ENCODE measurements at places on chromosomes 2 and 18.
A peak's percentile ranks its signal among the peaks of the same experiment; 100 is the strongest.

GRCh38 chr2:119958670-119959268 is 54.1 kb upstream of the EPB41L5 start:
- no peak for DNase-seq

- peak; percentile 98 for DNase-seq
Observed at GRCh38 chr2:241443486-241444223, 64.7 kb downstream of the STK25 start.

- DNase-seq, result no peak
Observed at GRCh38 chr2:240989451-240990265, 8.8 kb upstream of the SNED1 start.

DNA sequence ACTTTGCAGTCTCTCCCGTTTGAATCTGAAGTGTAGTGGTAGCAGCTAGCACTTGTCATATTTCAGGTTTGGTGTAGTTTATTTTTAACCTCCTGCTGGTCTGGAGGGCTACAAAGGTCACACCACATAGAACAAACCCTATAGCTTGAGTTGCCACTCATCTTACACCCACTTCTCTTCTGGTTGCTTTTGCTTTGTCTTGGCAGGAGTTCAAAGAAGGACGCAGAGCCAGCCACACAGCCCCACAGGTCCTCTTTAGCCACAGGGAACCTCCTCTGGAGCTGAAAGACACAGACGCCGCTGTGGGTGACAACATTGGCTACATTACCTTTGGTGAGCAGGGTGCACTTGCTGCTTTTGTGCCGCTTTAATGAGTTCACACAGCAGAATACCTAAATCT is 15.6 kb upstream of the GPBAR1 start:
- peak; percentile 17 for DNase-seq

DNA sequence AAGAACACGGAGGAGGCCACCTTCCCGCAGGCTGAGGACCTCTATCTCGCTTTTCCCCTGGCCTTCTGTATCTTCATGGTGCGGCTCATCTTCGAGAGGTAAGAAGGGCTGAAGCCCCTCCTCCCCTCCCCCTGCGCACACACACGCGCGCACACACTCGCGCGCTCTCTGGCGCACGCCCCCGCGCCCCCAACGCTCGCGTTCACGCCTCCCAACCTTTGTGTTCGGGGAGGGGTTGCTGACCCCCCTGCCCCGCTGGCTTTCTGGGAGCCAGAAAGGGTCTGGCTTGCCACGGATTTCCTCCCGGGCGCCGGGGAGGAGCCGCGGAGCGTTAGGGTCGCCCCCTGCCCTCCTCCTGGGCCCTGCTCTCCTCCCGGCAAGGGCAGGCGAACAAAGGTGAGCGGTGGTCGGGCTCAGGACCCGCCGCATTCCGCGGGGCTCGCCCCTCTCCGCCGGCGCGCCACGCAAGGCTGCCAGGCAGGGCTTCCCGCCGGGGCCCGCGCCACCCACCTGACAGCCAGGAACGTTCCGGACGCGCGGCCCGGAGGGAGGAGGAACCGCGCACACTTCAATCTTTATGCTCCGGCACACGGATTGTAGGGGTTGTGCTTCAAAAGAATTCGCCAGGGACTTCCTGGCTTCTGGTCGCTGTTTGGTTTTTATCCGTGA is 583 bp downstream of the CERS6 start:
- peak; percentile 64 for DNase-seq

Data from activated T-cell treated with anti-CD3 and anti-CD28 coated beads, Interleukin-2, amount 50 U/mL, for 48 hours (primary cell).